ENCODE measurements at places on chromosomes 5 and 9. TPM values are rescaled to one million over a fixed set of nuclear protein-coding genes. Genes with fewer than 3 reads are reported as not detected.

C5orf58 gene
- not detected for polyA plus RNA-seq

PCDHA11 gene
- polyA plus RNA-seq, result not detected

PCDHGA8 gene
- polyA plus RNA-seq, result not detected

TLX3 gene
- not detected for polyA plus RNA-seq

MARCOL gene
- polyA plus RNA-seq, result not detected

ACTBL2 gene
- polyA plus RNA-seq, result not detected

TSSK1B gene
- polyA plus RNA-seq, result not detected

PROB1 gene
- polyA plus RNA-seq, result 2.5 TPM

TMCO6 gene
- polyA plus RNA-seq, result 11.7 TPM

CRB2 gene
- polyA plus RNA-seq, result not detected

SLC25A48 gene
- polyA plus RNA-seq, result not detected

CXCL14 gene
- polyA plus RNA-seq, result not detected

MRPL50 gene
- polyA plus RNA-seq, result 12.0 TPM

NHP2 gene
- polyA plus RNA-seq, result 240 TPM

LHX3 gene
- polyA plus RNA-seq, result not detected

GGTA1 gene
- 0.76 TPM for polyA plus RNA-seq

DMAC1 gene
- polyA plus RNA-seq, result 54.6 TPM

ANKRD31 gene
- 0.04 TPM for polyA plus RNA-seq

PCDHB13 gene
- not detected for polyA plus RNA-seq

OR2Y1 gene
- not detected for polyA plus RNA-seq

ERAP2 gene
- polyA plus RNA-seq, result 12.0 TPM

IFNA2 gene
- not detected for polyA plus RNA-seq

MYO10 gene
- not detected for polyA plus RNA-seq

SLC46A2 gene
- not detected for polyA plus RNA-seq

PARP8 gene
- polyA plus RNA-seq, result 45.8 TPM

ALDH1A1 gene
- polyA plus RNA-seq, result 0.79 TPM

TTLL11 gene
- 4.4 TPM for polyA plus RNA-seq

FOXD1 gene
- not detected for polyA plus RNA-seq

PRRX2 gene
- polyA plus RNA-seq, result not detected

PCDHGA9 gene
- not detected for polyA plus RNA-seq

GRIN1 gene
- polyA plus RNA-seq, result not detected

GPR151 gene
- not detected for polyA plus RNA-seq

IQGAP2 gene
- polyA plus RNA-seq, result 2.7 TPM

MARCHF11 gene
- polyA plus RNA-seq, result not detected

STC2 gene
- not detected for polyA plus RNA-seq

CEL gene
- not detected for polyA plus RNA-seq

NR4A3 gene
- 2.8 TPM for polyA plus RNA-seq

SLC25A2 gene
- not detected for polyA plus RNA-seq

LCN1 gene
- polyA plus RNA-seq, result not detected

CSF1R gene
- polyA plus RNA-seq, result 0.48 TPM

FTMT gene
- polyA plus RNA-seq, result not detected

ANAPC2 gene
- polyA plus RNA-seq, result 9.3 TPM

TRIP13 gene
- polyA plus RNA-seq, result 1.8 TPM

TLE1 gene
- polyA plus RNA-seq, result 241 TPM

NR5A1 gene
- polyA plus RNA-seq, result not detected

SELENOP gene
- polyA plus RNA-seq, result 0.49 TPM

ANKRD18A gene
- polyA plus RNA-seq, result not detected

GMCL2 gene
- not detected for polyA plus RNA-seq

C9orf153 gene
- not detected for polyA plus RNA-seq

ITK gene
- polyA plus RNA-seq, result 0.35 TPM

TGFBR1 gene
- polyA plus RNA-seq, result 12.1 TPM

GRK6 gene
- 178 TPM for polyA plus RNA-seq

ZNF366 gene
- not detected for polyA plus RNA-seq

ESM1 gene
- polyA plus RNA-seq, result not detected

CFAP77 gene
- polyA plus RNA-seq, result not detected

HTR1A gene
- polyA plus RNA-seq, result not detected

GKAP1 gene
- polyA plus RNA-seq, result 5.5 TPM

GRIA1 gene
- polyA plus RNA-seq, result not detected

S1PR3 gene
- not detected for polyA plus RNA-seq

SMU1 gene
- polyA plus RNA-seq, result 33.0 TPM
